Mucosa of descending colon (tissue), 3 donors: ENCODE measurements at places on chromosomes 3 and 15.

DNA sequence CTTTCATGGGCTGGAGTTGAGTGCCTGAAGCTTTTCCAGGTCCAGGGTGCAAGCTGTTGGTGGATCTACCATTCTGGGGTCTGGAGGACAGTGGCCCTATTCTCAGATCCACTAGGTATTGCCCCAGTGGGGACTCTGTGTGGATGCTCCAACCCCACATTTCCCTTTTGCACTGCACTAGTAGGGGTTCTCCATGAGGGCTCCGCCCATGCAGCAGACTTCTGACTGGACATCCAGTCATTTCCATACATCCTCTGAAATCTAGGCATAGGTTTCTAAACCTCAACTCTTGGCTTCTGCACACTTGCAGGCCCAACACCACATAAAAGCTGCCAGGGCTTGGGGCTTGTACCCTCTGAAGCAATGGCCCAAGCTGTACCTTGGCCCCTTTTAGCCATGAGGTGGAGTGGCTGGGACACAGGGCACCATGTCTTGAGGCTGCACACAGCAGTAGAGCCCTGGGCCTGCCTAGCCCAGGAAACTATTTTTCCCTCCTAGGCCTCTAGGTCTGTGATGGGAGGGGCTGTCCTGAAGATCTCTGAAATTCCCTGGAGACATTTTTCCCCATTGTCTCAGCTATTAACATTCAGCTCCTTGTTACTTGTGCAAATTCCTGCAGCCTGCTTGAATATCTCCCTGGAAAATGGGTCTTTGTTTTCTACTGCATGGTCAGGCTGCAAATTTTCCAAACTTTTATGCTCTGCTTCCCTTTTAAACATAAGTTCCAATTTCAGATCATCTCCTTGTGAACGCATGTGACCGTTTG lies 6.0 kb upstream of the HACD2 start:
- DNase-seq = no peak

DNA sequence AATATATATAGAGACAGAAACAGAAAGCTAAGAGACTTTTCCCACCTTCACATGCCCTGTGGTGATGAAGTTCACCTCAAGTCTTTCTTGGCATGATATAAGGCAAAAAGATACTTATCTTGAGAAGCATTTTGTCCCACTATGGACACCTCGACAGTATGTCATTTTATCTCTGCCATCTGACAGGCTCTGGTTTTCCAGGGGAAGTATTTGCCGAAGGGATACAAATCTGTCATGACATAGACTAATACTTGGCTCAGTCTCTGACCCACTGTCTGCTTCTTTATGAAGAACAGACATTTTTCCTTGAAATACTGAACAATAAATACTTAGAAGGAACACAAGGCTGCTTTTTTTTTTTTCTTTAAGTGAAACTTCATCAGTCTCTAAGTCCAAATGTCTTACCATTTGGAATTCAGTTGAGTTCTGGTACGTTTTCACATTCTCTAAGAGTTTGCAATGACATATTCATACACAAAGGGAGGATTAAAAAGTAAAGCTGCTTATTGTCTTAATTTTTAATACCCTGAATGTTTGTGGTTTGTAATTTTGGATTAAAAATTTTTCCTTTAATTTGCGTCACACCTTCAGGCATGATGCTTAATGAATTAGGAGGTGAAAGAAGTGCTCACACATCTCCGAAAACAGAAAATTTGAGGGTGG lies 87.8 kb upstream of the LMOD3 start:
- DNase-seq = no peak

GRCh38 chr3:148992635-148993255 lies 1.4 kb downstream of the GYG1 start:
- no peak for DNase-seq

GRCh38 chr3:106049821-106050220 lies 181.0 kb upstream of the CBLB start:
- DNase-seq = no peak

GRCh38 chr15:68208136-68208535 lies 3.0 kb upstream of the CALML4 start:
- no peak for DNase-seq

DNA sequence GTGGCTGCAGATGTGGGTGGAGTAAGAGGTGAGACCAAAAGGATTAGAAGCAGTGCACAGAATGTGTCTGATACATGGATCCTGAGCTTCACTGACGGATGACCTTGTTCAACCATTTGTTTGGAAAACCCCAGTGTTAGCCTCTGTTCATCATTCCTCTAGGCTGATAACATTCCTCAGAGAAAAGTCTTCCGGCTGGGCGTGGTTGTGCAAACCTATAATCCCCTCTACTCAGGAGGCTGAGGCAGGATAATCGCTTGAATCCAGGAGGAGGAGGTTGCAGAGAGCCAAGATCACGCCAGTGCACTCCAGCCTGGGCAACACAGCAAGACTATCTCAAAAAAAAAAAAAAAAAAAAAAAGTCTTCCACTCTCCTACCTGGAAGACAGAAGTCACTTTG lies 23.1 kb upstream of the CHD2 start:
- DNase-seq = no peak

- no peak for DNase-seq
Observed at GRCh38 chr15:60982249-60982910, 246.7 kb downstream of the RORA start.

DNA sequence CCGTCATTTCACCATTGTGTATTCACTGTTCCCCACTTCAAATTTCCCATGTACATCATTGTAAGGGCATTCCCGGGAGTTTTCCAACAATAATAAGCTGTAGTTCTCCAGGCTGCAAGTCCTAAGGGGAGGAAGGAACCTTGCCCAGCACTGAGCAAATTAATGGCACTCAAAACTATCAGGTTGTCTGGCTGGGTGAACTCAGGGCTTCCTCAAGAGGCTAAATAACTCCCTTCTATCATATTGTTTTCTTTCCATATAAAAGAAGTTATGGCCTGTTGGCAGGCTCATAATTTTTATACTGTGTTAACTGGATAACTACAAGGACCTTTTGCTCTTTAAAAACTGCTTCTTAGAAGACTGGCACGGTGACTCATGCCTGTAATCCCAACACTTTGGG lies 71.4 kb downstream of the SEMA6D start:
- DNase-seq = no peak

DNA sequence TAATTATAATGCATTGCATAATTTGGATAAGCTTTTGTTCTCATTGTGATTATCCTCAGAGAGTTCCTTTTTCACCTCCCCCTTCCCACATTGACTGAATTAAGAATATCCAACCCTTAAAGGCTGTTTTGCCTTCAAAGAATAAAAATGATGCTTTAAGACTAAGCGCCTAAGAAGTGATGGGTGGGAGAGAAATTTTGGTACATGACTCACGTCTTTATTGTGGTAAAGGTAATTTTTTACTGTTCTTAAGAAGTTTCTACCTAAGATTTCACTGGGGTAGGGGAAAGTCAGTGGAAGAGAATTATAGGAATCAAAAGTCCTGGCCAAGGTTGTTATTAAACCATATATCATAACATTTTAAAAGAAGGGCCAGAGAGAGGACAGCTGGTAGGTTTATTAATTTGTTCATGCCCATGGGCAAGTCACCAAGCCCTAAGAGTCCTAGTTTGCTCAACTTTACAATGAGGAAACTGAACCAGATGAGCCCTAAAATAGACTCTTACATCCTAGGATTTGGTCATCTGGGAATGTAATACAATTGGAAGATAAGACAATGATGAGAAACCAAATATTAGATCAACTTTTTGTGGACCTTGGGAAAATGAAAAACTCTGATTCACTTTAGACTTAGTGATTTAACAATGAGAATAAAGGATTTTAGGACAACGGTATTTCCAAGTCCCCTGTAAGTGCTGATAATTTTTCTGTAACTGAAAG lies 101.1 kb upstream of the RASGRP1 start:
- no peak for DNase-seq

DNA sequence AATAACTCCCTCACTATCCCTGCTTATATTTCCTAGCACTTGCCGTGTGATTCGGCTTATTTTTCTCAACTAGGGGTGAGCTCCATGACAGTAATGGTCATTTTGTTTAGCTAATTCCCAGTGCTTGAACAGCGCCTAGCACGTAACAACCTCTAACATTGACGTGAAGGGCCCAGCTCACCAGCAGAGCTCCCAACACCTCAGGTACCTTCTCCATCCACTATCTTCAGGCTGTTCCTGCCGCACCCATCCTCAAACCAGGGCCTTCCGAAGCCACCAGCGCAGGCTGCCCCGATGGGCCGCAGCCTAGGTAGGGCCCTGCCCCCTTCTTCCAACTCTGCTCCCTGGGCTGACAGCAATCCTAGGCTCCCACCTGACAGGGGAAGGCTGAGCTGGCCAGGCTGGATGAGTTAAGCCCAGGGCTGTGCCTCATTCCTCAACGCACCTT lies 751 bp upstream of the RPS17 start:
- no peak for DNase-seq

GRCh38 chr3:141386126-141386488 lies 17.8 kb downstream of the ZBTB38 start:
- DNase-seq = no peak

DNA sequence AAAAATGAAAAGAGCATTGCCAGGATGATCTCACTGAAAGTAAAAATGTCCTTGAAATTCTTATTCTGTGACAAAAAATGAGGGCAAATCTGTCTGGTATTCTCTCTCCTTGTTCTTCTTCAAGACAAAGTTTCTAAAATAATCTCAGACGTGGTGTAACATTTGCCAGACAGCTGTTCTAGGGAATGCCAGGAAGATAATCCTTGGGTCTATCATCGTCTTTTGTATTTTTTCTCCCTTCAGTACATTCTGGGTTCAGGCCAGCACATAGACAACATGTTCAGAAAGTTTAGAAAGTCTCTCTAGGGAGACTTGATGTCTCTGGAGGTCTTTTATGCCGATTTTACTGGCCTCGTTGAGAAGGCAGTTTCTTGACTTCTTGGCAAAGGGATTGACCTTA lies 121.2 kb upstream of the HES1 start:
- no peak for DNase-seq

GRCh38 chr15:49331951-49332350 lies 91.1 kb upstream of the FGF7 start:
- no peak for DNase-seq

- DNase-seq = no peak
Observed at GRCh38 chr3:138440121-138440521, 5.7 kb downstream of the ESYT3 start.

DNA sequence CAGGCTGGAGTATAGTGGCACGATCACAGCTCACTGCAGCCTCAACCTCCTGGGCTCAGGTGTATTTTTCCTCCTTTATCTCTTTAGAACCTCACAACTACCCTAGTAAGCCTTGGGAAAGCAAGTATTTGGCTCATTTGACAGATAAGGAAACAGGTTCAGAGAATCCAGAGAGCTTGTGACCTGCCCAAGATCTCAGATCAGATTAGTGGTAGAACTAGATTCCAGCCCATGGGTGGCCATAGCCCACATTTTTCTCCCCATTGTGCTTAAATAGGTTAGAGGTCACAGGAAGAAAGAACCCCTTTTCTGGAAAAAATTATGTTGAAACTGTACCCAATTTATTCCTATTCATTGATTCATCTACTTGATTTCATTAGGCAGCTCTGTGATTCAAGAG lies 64.3 kb downstream of the TSC22D2 start:
- no peak for DNase-seq

DNA sequence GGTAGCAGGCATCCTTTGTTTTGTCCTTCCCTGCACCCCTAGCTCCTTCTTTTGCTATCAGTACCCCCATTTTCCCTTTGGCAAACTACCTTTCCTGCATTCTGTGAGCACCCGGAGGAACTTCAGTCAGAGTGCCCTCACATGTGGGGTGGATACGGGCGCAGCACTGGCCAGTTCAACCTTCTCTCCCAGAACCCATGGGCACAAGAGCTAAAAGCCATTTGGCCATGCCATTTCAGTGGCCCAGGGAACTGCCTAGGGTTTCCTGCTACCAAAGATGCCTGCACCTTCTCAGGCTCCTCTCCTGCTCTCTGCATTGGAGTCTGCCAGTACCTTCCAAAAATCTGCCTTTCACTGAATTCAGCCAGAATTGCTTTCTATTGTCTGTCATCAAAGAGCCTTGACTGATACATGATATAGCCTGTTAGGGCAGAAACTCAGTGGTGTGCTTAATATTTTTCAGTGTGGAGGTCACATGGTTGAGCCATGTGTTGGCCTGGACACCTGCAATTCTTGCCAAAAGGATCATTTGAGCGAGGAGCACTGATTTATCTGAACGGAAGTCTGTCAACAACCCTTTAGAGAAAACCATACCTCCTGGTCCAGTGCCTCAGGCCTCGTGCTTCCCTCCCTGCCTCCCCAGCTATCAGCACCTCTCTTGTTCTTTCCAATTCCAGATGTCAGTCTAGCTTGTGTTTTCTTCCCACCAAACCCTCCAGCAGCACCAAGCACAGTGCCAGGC lies 27.0 kb upstream of the HHATL start:
- no peak for DNase-seq
